ENCODE measurements at places on chromosomes 7 and 10.

GRCh38 chr7:102431617-102432298 lies 1.6 kb upstream of the ORAI2 start:
- peak; percentile 65 for DNase-seq

GRCh38 chr10:62433181-62433692 lies 59.1 kb downstream of the ZNF365 start:
- DNase-seq, result peak; percentile 86

- DNase-seq, result no peak
Measured at GRCh38 chr7:86790383-86790782, 146.7 kb downstream of the GRM3 start.

DNA sequence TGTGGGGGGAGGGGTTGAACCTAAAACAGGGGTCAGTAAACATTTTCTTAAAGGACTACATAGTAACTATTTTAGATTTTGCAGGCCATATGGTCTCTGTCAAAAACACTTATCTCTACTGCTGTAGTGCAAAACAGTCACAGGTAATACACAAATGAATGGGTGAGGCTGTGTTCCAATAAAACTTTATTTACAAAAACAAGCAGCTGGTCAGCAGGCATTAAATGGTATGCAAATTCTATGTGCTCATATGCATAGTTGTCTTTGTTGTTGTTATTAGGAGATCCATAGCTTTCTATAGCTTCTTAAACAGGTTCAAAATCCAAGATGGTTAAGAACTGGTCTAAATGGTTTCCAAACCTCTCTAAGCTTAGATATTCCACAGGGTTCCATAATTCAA lies 302.6 kb downstream of the RNLS start:
- no peak for DNase-seq
